ENCODE measurements at places on chromosomes 1 and 21. TPM values are rescaled to one million over a fixed set of nuclear protein-coding genes. Genes with fewer than 3 reads are reported as not detected.

DNA sequence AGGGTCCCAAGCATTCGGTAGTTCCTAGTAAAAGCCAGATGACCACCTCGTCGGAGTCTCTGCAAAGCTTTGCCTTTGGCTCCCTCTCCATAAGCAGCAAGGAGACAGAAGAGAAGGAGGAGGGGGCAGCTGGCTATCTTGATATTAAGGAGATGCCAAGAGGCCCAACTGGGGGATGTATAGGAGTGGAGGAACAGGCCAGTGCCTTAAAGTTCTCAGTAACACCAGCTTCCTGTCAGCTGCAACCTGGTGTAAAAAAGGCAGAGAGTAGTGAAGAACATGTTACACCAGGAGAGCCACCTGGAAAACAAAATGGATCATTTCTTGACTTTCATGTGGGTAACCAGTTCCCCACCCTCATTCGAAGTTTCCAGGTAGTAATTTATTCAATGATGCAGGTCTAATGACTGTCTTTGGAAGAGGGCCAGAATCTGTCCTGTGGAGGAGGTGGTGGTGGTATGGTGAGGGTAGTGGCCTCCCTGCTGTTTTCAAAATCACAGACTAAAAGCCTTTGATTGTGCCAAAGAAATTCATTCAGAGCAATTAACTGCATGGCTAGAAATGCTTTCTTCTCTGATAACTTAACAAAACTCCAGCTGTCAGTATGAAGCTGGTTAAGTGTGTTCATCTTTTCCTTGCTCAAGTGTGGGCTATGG lies 27.3 kb downstream of the TMEM200B start:
- no peak for DNase-seq

GRCh38 chr1:246145900-246146299 lies 361.2 kb downstream of the SMYD3 start:
- DNase-seq = no peak

GRCh38 chr1:107609808-107610207 lies 355.2 kb downstream of the VAV3 start:
- DNase-seq = peak; percentile 78

- peak; percentile 45 for DNase-seq
These were observed 470.5 kb downstream of the LTN1 start for GRCh38 chr21:28522014-28522799.

GRCh38 chr21:22892740-22893139 lies 1894.5 kb downstream of the NCAM2 start:
- DNase-seq = no peak

GRCh38 chr1:154589780-154590179 lies 18.2 kb downstream of the ADAR start:
- no peak for DNase-seq

- no peak for DNase-seq
These were observed 57.5 kb downstream of the BCL9 start for GRCh38 chr1:147598621-147599361.

- no peak for DNase-seq
These were observed 52.2 kb upstream of the ATP1A1 start for GRCh38 chr1:116320874-116321273.

DNA sequence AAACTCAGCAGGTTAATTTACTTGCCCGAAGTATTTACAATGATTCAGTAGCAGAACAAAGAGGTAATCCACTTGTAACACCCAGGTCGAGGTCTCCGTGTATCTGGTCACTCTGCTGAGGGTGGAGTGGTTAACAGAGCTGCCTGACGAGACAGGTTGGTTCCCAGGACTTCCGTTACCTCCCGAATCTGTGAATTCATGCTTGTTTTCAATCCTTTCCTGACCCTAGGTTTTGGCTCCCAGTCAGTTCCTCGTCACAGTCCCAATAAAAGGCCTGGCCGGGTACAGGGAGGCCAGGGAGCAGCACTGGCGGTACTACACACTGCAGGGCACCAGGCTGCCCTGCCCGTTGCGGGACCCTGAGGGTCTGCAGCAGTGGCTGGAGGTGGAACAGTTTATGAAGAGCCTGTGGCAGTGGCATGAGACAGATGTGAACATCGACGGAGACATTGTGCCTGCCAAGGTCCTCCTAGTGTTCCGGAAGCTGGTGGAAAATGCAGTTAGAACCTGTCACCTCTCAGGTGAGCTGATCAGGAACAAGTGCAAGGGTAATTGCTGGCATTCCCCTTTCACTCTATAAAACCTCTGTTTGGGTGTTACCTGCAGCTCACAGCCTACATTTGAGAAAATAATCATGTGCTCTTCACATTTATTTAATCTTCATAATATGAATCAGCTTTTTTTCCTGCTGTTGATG lies 12.8 kb downstream of the MAB21L3 start:
- no peak for DNase-seq

DNA sequence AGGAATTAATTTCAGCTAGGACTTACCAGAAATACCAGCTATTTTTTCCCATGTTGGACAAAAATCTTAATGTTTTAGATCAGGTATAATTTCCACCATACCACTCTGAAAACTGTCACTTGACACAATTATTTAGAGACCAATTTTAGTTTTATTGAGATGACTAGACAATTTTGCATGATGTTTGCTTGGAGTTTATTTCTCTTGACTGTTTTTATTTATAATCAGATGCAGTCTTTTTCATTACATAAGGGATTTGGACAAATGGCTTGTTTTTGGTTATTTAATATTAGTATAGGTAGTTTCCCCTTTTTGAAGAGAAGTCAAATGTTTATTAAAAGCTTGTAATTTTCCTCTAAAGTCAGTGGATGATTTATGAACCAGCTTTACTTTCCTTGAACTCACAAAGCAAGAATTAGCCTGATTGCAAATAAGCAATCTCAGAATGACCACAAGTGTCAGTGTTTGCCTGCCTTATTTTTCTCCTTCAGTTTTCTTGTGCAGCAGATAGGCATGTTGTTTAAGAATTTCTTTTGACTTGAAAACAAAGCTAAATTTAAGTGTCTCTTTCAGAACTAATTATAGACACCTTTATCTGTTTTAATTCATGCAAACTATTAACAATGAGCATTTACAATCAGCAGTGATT lies 3.8 kb upstream of the B3GALT2 start:
- peak; percentile 14 for DNase-seq

DNA sequence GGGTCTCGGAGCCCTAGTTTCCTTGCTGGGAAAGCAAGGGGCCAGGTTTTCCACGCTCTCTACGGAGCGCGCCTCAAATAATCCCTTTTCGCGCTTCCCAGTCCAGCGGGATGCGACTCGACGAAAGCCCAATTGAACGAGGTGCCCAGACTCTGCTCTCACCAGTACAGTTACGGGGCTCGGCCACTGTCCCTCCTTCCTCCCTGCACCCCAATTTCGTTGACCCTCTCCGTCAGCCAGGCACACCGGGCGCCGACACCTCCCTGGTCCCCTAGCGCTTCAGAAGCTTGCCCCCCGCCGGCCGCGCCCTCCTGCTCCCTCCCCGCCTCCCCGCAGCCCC lies 389 bp downstream of the SEMA6C start:
- peak; percentile 24 for DNase-seq

DNA sequence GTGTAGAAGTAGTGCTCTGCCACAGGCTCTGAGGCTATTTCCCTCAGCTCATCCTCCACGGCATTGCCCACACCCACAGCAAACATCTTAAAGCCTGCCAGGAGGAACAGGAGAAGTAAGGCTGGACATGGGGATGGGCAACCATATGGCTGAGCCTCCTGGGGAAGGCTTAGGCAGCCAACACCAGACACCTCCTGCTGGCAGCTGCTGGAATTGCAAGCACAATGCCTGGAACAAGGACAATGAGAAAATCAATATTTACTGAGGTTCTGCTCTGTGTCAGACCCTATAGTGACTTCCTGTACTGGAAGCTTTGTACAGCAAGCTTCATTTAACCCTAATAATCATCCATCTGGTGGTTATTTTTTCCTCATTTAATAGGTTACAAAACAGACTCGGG lies 8.2 kb downstream of the MATN1 start:
- DNase-seq = no peak

GRCh38 chr1:42319871-42320484 lies 15.1 kb downstream of the FOXJ3 start:
- peak; percentile 32 for DNase-seq

DNA sequence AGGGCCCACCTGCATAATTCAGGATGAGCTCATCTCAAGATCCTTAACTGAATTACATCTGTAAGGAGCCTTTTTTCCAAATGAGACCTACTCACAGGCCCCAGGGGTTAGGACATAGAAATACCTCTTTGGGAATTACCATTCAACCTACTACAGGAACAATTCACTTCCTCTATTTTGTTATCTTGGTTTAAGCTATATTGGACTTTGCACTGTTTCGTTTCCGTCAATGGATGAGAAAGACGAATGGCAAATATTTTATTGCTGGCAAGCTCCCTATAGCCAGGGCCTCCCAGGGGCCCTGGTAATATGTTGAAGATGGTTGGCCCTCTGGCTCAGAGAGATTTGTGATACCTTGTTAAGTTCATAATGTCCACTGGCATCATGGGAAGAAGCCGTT lies 384.2 kb upstream of the DUSP10 start:
- DNase-seq = no peak

DNA sequence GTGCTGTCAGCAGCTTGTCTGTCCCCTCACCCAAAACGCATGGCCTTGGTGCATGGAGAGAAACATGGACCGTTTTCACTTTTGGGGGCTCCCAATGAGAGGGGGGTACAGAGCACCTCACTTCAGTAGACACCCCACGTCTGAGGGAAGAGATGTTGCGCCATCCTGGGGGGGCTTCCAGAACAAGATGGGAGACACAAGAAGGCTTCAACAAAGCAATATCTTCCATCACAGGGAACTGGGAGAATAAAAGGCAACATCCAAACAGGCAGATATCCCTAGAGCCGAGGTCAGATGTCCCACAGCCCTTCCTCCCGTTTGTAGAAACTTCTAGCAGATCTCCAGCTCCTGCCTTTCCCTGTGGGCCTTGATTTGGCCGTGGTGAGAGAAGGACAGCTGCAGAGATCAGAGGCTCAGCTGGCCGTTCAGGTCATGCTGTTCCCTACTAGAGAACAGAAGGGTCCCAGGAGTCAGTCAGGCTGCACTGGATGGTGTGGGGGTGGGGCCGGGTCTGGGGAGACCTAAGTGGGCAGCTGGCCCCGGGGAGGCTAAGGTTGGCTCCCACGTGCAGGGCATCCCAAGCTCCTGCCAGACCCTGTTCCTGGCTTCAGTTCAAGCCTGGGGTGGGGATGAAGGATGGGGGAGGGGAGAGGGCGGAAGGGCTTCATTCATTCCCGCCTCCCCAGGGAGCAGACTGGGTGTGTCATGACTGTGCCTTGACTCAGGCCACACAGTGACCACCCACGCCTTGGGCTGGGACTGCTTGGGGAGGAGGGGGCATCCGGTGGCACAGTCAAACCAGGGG lies 4.4 kb downstream of the PLOD1 start:
- DNase-seq = no peak

DNA sequence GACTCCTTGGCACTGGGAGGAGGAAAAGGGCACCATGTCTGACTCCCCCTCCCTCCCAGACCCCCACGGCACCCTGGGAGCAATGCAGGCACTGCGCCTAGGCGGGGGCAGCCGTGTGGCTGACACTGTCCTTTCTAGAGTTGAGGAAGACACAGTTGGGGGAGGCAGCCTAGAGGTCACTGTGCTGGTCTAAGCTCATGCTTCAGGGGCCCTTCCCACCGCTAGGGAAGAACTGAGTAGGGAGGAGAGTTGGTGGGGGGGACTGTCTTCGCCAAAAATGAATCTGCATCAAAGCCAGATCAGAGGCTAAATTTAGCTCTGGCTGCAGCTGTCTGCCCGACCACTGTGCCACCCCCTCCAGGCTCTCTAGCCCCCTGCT lies 3.4 kb downstream of the SEMA6C start:
- DNase-seq = no peak

GRCh38 chr1:185808631-185809030 lies 74.4 kb downstream of the HMCN1 start:
- no peak for DNase-seq

DNA sequence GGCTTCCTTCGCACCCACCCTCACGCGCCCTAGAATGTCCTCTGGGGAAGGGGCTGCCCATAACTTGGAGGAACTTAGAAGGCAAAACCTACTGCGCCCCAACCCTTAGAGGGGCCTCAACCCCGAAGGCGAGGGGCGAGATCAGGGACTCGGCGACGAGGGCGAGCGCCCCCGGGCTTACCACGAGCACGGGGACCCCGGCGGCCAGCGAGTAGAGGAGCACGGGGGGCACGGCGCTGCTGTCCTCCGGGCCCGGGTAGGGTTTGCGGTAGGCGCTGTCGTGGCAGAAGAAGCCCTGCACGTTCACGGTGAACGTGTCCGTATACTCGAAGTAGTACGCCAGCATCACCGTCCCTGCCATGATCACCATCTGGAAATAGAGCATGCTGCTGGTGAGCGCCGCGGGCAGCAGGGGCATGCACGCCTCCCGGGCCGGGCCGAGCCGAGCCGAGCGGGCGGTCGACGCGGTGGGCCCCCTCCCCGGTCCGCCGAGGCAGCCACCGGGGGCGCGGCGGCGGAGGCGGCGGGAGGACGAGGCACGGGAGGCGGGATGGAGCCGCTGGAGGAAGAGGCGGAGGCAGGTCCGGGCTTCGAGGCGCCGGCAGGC lies 304 bp downstream of the PLPPR5 start:
- DNase-seq = no peak

DNA sequence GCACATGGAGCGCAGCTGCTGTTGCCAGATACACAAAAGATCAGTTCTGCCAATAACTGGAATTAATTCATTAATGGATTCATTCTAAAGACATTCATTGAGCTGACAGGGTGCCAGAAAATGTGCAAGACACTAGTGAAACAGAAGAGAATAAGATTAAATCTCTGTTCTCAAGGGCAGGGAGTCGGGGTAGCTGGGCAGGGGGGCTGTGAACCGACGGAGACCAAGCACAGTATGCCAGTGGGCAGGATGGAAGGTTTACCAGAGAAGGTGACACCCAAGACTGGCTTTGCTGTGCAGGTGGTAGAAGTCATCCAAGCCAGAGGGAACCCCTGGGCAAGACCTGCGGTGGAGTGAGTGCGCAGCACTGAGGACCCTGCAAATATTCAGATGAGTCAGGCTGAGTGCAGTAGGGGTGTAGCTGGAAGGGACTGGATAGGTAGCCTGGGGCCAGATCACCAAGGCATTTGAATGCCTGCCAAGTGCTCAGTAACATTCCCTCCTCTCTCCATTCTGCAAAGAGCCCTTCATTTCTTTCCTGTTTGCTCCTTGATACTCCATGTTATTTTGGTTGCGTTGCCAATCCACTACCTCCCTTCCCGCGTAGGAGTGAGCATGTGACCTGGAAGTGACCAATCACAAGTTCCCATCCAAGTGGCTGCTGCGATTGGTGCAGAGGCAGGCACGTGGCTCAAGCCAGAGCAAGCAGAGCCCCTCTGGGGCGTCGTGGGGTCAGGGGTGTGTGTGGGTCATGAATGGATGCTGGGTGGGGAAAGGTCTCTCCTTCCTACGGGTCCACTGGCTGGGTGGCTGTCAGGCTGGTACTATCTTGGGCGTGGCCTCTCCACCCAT lies 413.1 kb downstream of the PTPRU start:
- peak; percentile 89 for DNase-seq

SYT11 gene
- 15.8 TPM for total RNA-seq

NLRP3 gene
- total RNA-seq = 9.2 TPM

FOXD2 gene
- 0.37 TPM for total RNA-seq

ERG gene
- not detected for total RNA-seq

GCLM gene
- 27.4 TPM for total RNA-seq

C1orf35 gene
- total RNA-seq = 9.3 TPM

FCGR3B gene
- total RNA-seq = not detected

Measured in M059J (cell line).